ENCODE measurements at places on chromosomes 7 and 10. TPM values are rescaled to one million over a fixed set of nuclear protein-coding genes. Genes with fewer than 3 reads are reported as not detected.

Gene CHN2
- 1.5 TPM for total RNA-seq

Gene PILRA
- 0.89 TPM for total RNA-seq

Gene SLC29A4
- total RNA-seq, result 5.6 TPM

Gene ASB10
- total RNA-seq, result not detected

Gene SLC39A12
- not detected for total RNA-seq
